Suppressor macrophage treated with lipopolysaccharide for 1 hour (primary cell): ENCODE measurements at places on chromosomes 12 and 14.

GRCh38 chr12:45298721-45299692 lies 83.1 kb downstream of the ANO6 start:
- no peak for DNase-seq

DNA sequence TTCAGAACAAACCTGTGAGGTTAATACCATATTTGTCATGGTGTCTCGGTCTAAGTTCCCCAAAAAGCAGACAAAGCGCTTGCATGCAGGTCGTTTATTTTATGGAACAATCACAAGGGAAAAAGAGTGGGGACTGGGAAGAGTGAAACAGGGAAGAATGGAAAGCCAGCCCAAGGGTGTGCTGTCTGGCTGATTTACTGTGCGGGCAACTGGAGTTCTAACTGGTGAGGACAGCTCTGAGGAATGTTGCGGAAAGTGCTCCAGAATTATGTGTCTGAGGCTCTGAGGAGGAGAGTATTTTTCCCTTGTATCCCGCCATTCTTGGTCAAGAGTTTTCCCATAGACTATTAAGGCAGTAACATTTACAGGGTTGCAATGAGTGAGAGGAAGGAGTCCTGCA lies 465.4 kb downstream of the RMST start:
- no peak for DNase-seq

- DNase-seq: peak; percentile 30
These were observed 11.2 kb upstream of the RNU6-7 start for GRCh38 chr14:32190673-32191072.

- DNase-seq: no peak
These were observed 7.6 kb upstream of the AEBP2 start for GRCh38 chr12:19431407-19432308.

- DNase-seq: no peak
These were observed 16.9 kb downstream of the LTBP2 start for GRCh38 chr14:74595006-74595735.

DNA sequence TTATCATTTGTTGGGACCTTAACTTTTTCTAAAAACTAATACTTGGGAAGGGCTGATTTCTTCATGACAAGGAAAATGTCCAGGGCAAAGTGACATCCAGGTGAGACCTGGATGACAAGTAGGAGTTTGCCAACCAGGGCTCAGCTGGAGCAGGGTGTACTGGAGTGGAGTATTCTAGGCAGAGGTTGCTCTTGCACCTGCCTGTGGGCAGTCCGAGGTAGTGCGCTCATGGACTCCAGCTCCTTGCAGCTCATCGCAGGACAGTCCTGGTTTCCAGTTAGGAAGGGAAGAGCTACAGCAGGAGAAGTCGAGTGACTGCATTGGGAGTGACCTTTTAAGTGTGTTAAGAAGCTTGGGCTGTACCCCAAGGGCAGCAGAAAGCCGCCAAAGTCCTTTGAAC lies 175.9 kb downstream of the PELI2 start:
- no peak for DNase-seq

GRCh38 chr12:121653999-121654398 lies 15.5 kb downstream of the MORN3 start:
- peak; percentile 35 for DNase-seq

DNA sequence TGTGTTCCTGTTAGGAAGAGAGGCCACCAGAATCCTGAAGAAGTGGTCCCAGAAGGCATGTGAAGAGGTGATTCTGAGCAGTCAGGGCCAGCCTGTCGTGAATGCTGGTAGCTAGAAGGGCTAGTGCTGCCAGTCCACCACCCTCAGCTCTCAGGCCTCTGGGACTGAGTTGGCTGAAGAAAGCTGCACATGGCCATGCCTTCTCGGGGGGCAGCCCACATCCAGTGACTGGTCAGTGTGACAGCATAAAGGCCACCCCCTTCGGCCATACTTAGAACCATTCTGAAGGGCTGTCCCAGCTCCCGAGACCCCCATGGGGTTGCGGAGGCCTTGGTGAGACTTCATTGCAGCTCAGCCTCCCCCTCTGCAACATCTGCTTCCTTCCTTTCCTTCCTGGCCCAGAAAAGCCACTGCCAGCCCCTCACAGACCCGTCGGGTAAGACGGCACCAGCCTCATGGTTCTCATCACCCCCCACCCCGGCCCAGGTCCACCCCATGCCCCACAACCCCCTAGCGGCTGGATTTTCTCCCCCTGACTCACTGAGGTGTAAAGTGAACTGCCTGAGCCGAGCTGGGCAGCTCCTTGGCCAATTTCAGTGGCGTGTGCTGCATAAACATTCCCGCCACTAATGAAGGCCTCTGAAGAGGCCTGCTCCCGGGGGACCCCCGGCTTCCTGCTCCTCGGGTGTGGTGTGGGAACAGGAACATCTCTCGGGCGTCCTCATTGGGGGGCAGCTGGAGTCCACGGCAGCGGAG lies 49.5 kb upstream of the DIO3 start:
- DNase-seq: no peak

GRCh38 chr12:43126652-43127375 lies 425.2 kb downstream of the ADAMTS20 start:
- DNase-seq: no peak

DNA sequence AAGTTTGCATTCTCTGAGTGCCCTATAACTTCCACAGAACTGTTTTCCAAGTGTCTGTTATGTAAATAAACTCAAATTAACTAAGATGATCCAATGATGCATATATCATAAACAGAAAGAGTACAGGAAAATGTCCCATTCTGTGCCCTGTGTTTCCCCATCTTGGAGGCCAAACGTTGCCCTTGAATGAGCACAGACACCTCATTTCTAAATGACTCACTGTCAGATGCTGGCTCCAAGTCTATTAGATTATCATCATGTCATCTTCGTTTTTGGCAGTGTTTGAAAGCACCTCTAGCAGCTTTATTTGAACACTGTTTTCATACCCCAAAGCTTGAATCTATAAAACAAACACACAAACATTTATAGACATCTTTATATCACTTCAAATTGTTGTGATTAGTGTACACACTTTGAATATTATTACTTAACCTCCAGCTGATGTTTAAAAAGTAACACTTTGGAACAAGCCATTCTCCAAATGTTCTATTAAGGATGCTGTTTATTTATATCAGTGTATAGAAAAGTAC lies 424.2 kb downstream of the NOVA1 start:
- no peak for DNase-seq

- DNase-seq: no peak
These were observed 41.6 kb upstream of the EGLN3 start for GRCh38 chr14:33992274-33993007.

DNA sequence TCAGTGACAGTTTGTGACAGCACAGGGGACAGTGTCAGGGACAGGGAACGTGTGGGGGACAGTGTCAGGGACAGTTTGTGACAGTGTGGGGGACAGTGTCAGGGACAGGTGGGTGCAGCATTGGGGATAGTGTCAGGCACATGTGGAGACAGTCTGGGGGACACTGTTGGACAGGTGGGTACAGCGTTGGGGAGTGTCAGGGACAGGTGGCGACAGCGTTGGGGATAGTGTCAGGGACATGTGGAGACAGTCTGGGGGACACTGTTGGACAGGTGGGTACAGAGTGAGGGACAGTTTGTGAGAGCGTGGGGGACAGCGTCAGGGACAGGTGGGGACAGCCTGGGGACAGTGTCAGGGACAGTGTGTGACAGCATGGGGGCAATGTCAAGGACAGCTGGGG lies 140.0 kb downstream of the TMEM121 start:
- no peak for DNase-seq

DNA sequence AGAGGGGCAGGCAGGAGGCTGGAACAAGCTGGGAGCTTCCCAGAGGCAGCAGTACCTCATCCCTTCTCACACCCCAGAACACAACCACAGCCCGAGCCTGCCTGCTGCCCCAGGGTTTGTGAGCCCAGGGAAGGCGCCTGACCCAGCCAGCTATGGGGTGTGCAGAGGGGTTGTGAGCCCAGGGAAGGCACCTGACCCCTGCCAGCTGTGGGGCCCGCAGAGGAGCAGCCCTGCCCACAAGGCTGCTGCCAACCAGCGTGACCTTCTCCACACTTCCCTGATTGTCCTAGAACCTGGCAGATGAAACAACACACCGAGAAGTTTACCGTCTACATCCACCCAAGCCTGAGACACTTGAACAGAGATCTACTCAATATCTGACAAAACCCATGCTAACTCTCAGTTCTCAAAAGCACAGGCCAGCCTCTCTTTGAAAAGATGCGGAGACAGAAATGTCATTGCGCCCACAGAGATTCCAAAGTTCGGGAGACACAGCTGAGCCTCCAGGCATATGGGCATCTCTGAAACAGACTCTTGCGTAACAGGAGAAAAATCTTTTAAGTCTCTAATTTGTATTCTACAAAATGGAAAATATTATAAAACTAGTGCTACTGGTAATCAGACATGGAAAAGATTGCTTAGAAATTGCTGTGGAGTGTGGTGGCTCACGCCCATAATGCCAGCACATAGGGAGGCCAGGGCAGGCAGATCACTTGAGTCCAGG lies 47.3 kb downstream of the SFSWAP start:
- DNase-seq: no peak

- DNase-seq: no peak
These were observed 18.9 kb downstream of the CNTN1 start for GRCh38 chr12:40711121-40711520.

DNA sequence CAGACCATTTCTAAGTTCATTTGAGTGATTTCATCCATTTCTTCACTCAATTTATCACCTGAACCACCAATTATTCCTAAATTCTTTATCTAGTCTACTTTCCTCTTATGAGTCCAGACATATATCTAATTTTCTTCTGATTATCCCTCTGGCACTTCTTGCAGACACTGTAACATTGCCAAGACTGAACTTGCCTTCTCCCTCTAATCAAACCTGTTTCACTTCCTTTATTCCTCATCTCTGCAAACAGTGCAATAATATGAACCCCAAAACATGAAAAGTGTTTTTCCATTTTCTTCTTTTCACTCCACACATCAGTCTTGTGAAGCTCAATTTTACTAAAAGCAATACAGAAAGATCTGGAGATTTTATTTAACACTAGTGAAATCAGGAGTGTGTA lies 37.8 kb upstream of the PTPRQ start:
- DNase-seq: no peak

GRCh38 chr12:57524814-57525614 lies 2.4 kb downstream of the MBD6 start:
- no peak for DNase-seq

GRCh38 chr12:32398181-32398580 lies 1.2 kb upstream of the FGD4 start:
- DNase-seq: no peak

DNA sequence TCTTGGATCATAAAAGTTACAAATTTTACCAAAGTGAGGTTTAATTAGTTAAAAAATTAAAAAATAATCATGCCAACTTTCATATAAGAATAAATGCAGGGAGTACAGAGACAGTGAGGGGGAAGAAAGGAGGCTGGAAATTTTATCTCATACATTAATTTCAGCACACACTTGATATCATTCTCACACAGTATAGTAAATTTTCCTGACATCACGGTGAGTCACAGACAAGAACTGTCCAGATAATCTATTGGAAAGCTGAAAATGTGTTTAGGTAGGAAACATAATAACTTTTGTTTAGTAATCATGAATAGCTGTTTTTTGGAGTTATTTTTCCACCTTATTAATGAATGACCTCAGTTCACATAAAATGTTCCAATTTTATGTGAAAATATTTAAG lies 1204.8 kb downstream of the GALC start:
- DNase-seq: no peak

- peak; percentile 67 for DNase-seq
These were observed 556 bp downstream of the TIMM9 start for GRCh38 chr14:58426670-58427280.

DNA sequence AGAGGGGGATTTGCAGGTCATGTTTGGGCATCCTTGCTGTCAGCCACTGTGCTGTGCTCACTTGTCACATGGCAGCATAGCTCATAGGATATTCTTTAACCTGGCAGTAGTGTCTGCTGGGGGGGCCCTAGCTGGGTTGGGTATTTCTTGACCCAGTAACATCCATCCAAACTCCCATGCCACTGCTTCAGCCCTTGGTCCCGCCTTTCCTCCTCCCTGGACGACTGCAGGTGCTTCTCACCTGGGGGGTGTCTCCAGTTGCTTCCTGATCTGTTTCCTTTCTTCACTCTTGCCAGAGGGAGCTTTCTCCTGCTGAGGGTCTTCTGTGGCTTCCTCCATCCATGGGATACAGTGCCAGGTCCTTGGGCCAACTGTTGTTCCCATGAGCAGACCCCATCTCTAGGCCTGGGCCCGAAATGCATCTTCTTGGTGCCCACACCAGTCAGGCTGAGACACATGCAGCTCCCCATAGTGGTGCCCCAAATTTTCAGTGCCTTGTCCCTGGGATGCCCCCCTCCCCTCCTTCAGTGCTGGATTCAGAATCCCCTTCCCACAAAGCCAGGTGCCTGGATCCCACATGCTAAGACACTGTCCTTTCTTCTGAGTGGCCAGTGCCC lies 20.5 kb downstream of the C14orf132 start:
- no peak for DNase-seq
